Transverse colon (tissue), 4 donors: ENCODE measurements at places on chromosomes 5 and 9.

GRCh38 chr5:89034588-89034987 is 151.6 kb upstream of the MEF2C start:
- DNase-seq: no peak

DNA sequence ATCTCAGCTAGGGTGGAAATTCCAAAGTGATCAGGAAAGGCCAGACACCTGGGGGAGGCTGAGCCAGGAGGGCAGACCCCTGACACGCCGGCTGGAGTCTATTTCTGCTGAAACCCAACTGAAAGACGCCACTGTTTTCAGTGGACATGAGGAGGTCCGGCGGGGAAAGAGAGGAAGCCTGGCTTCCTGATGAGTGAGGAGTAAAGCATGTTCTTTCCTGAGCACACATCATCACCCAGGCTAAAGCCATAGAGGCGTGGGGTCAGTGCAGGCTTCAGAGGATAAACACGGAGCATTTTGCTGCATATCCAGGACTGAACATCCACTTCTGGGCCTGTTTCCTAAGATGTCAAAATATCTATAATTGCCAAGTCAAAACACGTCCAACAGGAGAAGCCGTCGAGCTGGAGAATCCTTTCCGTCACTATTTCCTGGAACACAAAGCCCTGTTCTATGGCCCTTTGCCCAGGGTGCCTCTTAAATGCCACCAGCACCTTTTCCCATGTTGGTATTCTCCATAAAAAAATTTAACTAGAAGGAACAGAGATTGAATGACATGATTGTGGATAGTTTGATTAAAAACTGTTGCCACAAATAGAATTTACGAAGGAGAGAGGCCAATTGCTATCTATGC is 597.9 kb upstream of the ADAMTS16 start:
- DNase-seq: no peak

GRCh38 chr5:134938030-134938429 is 29.7 kb upstream of the CATSPER3 start:
- DNase-seq: no peak

DNA sequence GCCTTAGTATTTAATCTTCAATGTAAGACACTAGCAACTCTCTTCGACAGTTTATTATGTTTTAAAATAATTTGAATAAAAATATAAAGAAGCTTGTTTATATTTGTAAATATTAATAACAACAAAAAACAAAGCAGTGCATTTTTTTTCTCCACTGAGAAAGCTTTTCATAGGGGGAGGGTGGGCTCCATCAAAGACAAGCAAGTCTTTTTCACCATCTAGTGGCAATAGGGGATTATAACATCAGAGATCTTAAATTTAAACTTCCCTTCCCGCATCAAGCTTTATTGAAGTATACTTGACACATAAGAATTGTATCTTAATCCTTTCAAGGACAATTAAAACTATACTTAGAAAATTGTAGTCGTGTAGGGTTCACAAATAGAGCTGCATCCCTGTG is 9.3 kb upstream of the OR13F1 start:
- DNase-seq: no peak

DNA sequence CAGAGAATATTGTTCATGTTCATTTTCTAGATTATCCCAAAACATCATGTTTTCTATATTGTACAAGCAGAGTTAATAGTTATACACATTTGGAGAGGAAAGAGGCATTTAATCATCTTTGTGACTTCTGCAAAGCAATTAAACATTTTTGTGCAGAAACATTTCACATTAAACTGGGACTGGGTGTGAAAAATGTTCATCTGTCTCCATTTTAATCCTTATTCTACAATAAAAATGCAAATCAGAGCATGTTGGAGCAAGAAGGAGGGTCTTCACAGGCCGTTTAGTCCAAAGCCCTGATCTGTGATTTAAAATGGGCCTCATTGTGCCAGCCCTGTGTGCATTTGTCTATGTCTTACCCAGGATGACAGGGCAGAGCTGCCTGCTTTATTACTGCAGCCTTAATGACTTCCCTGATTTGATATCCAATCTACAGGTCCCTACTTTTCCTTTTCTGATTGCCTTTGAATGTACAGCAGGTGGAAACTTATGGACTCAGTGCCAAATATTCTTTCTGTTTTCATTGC is 183.5 kb downstream of the CAVIN4 start:
- DNase-seq: no peak

DNA sequence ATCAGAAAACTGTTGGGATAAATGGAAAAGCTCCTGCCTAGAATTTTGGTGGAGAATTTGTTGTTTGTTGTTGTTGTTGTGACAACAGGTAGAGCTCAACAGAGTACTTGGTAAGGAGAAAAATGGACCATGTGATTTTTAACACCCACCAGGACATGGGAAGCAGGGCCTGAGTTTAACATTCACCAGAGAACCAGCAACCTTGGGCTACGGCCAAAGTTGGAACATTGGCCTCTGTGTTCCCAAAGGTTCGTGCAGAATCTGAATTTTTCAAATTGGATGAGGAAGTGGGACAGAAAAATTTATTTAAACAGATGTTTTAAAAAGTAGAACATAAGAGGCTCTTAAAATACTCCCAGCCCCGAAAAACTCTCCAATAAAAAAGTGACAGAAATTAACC is 127.0 kb downstream of the GNA14 start:
- DNase-seq: no peak

DNA sequence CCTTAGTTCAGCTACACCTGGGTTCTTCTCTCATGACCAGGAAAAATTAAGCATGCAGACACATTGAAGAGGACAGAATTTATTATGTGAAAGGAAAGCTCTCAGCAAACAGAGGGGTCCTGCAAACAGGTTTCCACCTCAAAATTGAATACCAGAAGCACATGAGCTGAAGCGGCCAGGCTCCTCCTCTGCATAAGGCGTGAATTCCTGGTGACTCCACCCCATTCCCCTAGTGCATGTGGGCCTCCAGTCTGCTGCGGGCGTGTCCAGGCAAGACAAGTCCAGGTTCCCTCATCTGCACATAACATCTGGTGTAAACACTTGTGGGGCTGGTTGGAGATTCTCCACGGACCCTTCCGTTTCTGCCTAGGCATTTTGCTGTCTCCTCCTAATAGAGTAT is 1156.4 kb downstream of the FOXD4L5 start:
- DNase-seq: no peak

- no peak for DNase-seq
Observed at GRCh38 chr5:156947925-156948324, 15.1 kb downstream of the TIMD4 start.

DNA sequence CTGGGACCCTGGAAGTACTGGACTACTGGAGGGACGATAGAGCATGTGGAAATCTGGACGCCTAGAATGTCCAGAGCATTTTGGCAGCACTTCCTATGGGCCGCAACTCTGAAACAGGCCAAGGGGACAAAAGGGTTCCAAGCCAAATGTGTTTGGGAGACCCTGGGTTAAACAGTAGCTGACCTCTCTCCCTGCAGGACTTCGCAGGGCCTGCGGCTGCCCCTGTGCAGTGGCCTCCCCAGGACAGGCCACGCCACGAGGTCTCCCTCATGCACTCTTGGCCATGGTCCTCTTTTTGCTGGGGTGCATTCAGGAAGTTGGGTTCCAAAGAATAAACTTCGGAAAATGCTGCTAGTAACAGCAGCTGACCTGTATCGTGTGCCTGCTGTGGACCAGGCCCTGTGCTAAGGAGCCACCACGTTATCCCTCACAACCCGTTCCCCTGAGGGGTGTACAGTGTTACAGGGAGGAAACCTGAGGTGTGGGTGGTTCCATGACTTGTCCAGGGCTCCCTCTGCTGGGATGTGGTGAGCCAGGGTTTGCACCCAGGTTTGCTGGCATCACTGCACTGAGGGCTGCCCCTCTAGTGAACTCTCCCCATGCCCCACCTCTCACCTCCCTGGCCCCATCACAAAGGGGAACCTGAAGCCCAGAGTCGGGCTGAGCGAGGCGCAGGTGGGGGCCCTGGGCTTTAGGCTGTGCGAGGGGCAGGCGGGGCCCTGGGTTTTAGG is 79.4 kb downstream of the AMBP start:
- DNase-seq: no peak

DNA sequence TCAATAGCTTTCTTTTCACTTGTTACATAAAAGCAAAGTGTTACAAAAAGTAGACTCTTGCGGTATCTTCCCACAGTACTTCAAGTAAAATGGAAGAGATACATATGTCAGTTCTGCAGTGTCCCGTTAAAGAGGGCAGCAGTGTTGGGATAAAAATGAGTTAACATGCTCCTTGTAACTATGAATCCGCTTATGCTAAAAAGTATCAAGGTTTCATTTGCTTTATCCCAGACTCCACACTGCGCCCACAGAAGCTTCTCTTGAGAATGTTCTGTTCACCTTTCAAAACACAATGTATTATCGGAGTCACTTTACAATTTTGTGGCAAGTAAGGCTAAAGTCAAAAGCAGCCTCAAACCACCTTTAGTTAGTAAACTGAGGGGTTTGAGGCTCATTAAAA is 790 bp downstream of the PTAR1 start:
- DNase-seq: no peak

- no peak for DNase-seq
Observed at GRCh38 chr5:155125551-155126095, 112.1 kb downstream of the KIF4B start.

DNA sequence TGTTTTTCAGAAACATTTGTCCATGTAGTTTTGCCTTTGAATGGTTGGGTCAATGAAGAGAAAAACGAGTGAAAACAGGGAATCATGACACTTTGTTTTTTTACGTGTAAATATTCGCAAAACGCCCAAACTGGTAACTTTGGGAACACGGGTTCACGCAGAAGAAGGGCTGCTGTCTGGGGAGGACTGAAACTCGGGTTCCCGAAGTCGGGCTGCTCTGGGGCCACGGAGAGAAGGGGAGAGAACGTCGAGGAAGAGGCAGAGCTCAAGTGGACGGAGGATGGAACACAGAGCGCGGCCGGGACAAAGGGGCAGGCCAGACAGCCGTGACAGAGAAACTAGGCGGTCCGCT is 478 bp upstream of the SETD9 start:
- DNase-seq: no peak

DNA sequence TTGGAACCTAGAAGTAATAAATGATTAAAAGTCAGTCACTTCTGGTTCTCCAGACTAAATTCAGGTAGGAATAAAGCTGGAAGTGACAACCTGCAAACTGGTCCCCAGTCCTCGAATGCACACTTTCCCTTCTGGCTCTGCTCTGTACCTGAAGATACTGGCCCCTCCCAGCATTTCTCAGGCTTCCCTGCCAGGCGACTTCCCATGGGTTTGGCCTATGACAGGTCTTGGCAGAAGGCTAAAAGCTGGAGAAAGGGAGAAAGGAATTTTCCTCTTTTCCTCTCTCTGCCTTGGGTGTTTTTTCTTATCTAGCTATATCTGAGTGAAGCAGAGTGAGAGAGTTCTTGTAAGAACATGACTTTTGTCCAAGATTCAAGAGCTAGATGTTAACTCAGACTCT is 1005.7 kb downstream of the DTWD2 start:
- DNase-seq: no peak

- no peak for DNase-seq
Observed at GRCh38 chr5:42745856-42746255, 10.8 kb upstream of the CCDC152 start.

- no peak for DNase-seq
Observed at GRCh38 chr9:89706731-89707191, 101.9 kb downstream of the GADD45G start.

DNA sequence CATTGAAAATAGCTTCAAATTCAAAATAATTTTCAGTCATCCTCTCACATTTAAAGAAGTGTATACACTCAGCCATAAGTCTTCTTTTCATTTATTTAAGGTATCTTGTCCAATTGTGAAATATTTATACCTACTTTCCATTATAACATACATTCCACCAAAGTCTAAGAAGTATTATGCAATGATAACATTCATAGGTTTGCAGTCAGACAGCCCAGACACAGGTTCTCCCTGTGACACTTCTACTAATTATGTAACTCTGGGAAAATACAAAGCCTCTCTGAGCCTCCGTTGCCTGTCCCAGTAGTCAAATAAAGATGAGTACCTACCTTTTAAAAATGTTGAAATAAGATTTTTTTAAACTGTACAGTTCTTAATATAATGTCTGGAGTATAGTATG is 320.9 kb upstream of the RPS23 start:
- no peak for DNase-seq

DNA sequence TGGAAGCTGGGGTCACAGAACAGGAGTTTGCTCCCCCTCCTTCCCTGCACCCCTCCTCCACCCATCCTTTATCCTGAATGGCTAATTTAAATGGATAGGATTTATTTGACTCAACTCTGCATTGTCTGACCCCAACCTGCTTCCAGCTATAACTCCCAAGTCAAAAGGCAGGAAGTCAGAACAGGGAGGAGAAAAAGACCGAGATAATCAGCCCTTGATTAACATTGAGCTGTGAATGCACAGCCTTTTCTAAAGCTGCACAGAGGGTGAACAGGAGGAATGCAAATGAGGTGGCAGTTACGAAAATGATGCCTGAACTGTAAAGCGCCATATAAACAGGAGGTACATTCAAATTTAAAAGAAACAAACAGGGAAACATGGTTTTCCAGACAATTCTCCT is 152.8 kb downstream of the SPOCK1 start:
- no peak for DNase-seq

- no peak for DNase-seq
Observed at GRCh38 chr9:137679695-137680305, 61.0 kb downstream of the EHMT1 start.

DNA sequence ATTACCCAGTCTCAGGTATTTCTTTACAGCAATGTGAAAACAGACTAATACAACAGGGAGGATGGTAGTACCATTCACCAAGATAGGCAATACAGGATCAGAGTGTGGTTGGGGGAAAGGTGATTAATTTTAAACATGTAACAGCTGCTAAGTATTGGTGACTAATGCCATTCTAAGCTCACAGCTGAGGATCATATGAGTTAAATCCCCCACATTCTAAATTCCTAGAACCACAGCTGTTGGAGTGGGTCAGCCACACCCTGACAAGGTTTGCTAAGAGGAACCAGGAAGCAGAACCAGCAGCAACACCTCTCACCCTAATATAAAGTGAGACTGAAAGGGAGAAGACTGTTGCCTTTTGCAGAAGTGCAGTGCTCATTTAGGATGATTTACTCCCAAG is 24.8 kb downstream of the HSPB3 start:
- DNase-seq: no peak
